ENCODE measurements at places on chromosomes 5 and 9. TPM values are rescaled to one million over a fixed set of nuclear protein-coding genes. Genes with fewer than 3 reads are reported as not detected.

GRCh38 chr5:143254819-143255218, 148.7 kb downstream of the NR3C1 start:
- DNase-seq, result no peak

DNA sequence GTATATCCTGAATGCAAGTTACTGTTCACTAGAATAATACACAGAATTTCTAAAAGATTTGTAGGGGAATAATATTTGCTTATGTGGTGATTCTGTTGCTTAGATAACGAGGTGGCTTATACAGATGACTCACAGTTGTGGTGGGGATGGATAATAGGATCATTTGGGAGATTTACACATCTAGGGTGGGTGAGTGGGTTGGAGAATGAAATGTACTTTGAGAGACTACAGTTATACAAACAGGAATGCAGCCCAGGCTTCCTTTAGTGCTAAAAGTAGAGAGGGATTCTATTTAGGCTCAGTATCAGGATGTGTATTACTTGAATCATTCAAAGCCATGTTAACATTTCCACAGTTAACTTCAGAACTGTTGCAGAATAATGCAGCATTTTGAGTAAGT, 1.8 kb downstream of the CTXN3 start:
- DNase-seq, result peak; percentile 65

Gene CD74
- total RNA-seq, result 1.6 TPM

DNA sequence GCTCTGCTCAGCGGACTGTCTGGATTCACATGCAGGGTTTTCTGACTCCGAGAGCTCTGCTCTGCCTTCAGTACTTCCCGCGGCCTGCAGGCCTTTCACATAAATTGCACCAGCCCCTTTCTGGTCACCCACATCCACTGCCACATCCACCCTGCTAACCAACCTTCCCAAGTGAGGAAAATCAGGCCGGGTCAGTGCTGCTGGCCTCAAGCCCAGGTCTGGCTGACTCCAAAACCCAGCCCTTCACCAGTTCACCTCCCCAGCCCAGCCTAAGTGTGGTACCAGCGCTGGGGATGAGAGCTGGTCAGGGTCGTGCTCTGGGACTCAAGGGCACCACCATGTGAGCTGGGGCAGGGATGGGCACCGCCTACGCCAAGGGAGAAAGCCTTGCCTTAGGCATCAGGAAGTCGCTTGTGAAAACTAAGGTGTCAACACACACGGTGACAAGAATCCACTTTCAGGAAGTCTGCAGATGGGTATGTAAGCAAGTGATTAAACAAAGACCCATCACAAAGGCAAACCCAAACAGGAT, 12.3 kb downstream of the LMAN2 start:
- DNase-seq, result no peak

Gene MARCHF11
- total RNA-seq, result not detected

GRCh38 chr9:93262537-93263310, 78.8 kb downstream of the WNK2 start:
- DNase-seq, result no peak

DNA sequence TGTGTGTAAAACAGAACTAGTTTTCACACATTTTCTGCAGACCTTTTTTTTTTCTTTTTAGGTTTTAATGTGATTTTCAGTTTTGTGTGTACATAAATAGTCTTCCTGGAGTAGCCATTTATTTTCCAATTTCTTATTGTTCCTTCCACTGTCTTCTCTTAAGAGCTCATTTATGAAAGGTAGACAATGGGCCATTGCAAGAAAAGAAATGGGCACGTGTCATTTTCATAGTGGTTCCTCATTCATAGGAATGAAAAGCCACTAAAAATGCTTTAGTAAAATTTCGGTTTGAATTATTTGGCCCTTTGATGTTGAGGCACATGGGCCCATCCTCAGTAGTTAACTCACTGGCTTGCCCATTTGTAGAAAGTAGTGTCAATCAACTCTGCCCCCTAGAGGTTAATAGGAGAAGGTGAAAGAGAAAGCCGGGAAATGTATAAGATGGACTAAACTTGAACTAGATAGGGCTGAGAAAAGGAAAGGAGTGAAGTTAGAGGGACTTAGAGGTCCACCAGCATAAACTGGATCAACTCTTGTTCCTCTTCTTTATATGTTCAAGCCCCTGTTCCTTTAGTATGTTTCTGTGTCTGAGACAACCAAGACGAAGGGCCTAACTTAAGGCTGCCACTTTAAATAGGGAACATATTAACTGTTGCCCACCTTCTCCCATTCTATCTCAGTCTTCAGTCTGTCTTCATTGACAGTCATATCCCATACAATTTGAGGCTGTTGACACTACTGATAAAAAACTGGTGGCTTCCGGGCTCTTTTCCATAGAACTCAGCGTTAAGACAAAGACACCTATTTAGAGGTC, 72.6 kb downstream of the SMARCA2 start:
- peak; percentile 27 for DNase-seq

DNA sequence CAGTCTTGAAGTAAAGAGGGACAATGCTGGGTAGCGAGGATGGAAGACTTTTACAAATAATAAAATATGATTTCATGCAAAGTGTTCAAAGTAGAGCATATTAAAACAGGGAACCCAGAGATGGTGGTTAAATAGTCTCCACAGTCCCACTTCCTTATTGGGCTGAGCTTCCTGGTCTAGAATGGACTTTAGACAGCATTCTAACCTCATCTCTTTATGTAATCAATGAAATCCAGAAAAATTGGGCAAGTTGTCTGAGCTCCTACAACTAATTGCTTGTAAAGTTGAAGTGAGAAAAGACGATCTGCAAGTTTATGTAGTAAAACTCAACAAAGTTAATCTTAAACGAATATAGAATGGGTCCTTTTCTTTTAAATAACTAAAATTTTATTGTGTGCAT, 328.9 kb downstream of the PJA2 start:
- DNase-seq, result no peak

DNA sequence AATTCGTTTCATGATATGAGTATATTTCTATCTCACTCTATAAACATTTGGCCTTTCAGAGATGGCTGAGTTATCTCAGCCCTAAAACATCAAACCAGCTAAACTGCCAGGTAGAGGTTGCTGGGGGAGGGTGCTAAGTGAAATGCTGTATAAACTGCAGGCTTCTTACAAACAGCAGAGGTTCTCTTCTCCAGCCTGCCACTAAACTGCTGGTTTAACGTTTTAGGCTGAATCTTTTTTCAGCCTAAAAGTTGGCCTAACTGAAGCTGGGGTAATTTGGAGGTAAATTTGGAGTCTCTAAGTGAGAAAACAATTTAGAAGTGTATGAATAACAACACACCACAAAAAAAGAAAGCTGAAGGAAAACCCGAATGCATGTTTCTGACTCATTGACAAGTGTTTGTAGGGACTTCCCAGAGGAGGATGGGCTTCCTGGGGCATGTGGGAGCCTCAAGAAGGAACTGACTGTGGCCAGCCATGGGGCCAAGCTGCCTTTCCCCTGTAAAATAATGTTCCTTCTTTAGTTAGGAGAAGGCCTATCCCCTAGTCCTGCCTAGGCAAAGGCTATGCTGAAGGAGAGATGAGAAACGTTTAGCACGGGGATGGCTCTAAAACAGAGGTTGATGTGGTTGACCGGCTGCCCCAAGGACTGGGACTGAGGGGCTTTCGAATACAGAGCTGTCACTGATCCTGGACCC, 44.3 kb downstream of the SLC28A3 start:
- DNase-seq, result no peak

GRCh38 chr5:44935262-44935661, 126.5 kb downstream of the MRPS30 start:
- peak; percentile 13 for DNase-seq

DNA sequence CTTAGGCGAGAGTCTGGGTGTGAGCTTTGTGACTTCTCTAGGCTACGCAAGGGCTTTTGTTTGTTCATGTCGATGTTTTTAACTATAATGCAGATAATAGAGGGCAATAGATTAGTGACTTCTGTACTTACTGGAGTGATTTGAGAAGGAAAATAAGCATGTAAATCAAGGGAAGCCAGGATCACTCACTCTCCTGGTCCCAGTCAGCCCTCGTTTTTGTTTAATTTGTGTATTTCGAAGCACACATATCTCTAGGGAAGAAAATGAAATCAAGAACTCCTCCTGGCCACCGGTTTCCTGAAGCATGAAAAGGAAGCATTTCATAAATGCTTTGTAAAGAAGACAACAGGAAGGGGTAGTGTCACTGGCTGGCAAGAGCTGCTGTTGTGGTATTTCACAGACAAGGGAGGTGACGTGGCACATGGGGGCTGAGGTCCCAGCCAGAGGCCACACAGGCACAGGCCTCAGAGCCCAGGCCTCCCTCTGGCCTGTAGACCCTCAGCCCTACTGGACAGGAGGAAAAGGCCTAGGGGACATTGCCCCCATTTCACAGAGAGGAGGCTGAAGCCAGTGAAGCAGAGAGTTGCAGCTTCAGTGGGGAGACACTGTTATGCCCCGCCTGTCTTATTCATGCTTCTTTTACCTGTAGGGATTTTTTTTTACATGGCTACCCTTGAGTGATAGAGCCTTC, 34.1 kb downstream of the IRF1 start:
- peak; percentile 64 for DNase-seq

DNA sequence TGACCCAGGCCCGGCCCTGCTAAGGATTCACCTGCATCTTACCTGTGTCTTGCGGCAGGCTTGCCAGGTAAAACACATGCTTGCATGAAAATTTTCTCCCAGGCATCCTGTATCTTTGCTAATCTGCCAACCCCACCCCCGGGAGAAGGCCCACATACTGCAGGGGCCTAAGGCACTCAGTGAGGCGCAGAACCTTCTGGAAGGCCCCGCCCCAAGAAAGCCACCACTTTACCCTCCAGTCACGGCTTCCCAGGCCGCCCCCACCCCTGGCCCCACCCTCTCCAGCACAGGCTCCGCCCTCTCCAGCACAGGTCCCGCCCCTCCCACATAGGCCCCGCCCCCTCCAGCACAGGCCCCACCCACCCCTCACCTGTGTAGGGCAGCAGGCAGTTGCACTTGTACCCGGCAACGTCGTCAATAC, 29.8 kb upstream of the SEC16A start:
- DNase-seq, result no peak

DNA sequence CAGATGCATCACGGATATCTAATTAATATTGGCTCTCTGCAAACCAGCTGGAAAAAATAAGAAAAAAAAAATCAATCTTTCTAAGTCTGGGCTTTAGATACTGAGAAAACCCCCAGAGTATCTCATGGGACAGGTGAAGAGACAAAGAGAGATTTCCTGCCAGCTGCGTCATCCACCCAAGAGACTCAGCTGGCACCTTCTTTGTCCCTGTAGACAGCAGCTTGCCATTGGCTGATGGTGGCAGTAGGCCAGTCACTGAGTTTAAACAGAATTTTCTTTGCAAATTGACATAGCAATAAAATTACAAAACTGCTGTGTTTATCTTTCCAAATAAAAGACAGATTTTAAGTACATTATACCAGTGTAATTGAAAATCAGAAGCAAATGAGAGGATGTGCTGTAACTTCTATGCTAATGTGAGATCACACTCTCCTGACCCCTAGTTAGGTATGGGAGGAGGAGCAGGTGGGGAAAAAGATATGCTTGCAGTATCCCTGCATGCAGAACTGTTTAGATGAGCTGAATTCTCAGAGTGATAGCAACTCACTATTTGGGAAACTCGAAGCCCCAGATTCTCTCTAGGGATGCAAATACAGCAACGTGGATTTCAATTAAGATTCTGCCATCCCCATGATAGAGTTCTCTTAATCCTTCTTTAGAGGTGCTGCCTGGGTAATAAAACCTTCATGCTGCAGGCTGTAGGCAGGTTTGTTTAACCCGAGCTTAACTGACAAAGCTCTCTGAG, 72.2 kb downstream of the NMUR2 start:
- DNase-seq, result no peak

DNA sequence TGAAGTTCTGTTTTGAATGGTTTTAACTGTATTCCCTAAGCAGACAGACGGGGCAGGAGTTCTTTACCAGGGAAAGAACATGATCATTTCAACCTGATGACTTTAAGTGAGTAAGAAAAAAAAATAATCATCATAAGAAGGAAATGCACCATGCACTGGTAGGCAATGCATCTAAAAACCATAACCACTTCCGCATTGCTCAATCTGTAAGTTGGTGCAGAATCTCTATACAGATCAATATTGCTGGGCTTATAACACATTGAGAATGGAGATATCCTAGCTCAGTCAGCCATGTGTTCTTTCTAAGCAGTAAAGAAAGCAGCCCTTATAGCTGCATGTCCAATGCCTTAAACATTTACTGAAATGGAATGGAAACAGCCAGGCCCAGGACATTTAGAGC, 407.1 kb upstream of the DMAC1 start:
- no peak for DNase-seq

DNA sequence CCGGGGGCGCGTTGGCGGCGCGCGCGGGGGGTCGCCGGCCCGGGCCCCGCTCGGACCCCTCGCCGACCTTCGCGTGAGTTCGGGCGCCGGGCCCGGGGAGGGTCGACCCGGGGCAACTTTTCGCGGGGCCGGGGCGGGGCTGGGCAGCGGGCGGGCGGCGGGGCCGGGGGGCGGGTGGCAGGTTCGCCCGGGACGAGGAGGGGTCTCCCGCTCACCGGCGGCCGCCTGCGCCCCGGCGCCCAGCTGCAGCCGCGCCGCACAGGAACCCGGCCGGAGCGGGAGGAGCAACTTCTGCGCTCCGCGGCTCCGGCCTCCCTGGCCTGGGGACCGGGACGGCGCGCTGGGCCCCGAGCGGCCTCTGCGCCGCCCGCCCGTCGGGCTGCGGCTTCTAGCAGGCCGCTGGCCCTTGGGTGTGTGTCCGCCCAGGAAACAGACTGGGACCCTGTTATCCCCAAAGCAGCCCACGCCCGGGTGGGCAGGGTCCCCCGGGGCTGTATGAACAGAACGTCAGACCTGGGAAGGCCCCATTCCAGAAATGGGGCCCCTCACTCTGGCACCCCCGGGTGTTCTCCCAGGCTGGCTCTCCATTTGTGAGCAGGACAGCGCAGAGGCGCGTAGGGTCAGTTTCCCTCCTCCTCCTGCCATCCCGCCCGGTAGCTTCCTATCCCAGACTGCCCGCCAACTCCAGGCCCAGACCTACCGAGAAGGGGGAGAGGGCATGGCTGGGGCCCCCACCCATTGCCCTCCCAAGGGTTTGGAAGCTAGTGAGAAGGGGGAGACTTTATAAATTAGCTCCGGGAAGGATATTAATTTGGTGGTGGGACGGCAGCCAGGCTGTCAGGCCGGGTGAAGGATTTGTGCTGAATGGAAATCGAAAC, 708 bp downstream of the RXRA start:
- no peak for DNase-seq

Gene SEMA4D
- total RNA-seq, result 4.8 TPM

- peak; percentile 85 for DNase-seq
Observed at GRCh38 chr5:110909415-110909814, 162.1 kb upstream of the TSLP start.

- no peak for DNase-seq
Observed at GRCh38 chr5:40084614-40085013, 595.1 kb upstream of the PTGER4 start.

DNA sequence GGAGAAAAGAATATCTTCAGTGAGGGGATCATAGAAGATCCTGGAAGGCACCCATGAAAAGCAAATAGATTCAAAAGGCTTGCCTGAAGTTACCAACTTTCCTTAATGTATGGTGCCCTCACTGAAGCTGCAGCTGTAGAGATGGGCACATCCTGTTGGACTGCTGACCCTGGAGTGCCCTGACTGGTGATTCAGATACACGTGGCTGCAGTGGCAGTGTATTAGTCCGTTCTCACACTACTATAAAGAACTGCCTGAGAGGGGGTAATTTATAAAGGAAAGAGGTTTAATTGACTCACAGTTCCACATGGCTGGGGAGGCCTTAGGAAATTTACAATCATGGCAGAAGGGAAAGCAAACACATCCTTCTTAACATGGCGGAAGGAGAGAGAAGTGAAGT, 80.3 kb downstream of the OSMR start:
- DNase-seq, result no peak

GRCh38 chr5:53008751-53009150, 19.6 kb downstream of the ITGA2 start:
- no peak for DNase-seq

Gene GRM6
- total RNA-seq, result not detected

Gene TSSK1B
- not detected for total RNA-seq

Gene GPR151
- total RNA-seq, result not detected

Gene ROPN1L
- total RNA-seq, result 2.5 TPM

Gene GABRA6
- 0.14 TPM for total RNA-seq

Measured in H4 (cell line).